ENCODE measurements at places on chromosomes 1 and 21. TPM values are rescaled to one million over a fixed set of nuclear protein-coding genes. Genes with fewer than 3 reads are reported as not detected.

DNA sequence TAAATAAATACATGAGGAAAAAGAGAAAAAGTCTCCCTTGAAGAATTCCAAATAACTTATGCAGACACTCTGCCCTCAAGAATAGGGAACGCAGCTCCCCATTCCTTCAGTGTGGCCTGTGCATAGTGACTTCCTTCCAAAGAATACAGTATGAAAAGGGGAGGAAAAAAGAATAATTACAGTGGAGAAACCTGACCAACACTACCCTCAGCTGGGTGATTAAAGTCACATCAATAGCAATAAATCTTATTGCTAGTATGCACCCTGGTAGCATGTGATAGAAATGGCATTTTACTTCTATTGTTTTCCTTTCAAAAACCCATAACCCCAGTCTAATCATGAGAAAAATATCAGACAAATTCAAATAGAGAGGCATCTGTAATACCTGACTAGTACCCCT is 85.1 kb downstream of the ZZZ3 start:
- H3K36me3 ChIP-seq = no peaks in the 10 kb centered on the region
- H3K4me1 ChIP-seq = no peaks in the 10 kb centered on the region
- H3K27me3 ChIP-seq = no peaks in the 10 kb centered on the region
- H3K4me3 ChIP-seq = no peak overlapping the region
- no peak overlapping the region for H3K27ac ChIP-seq
- DNase-seq = no peak

- no peak for DNase-seq
- H3K36me3 ChIP-seq = no peaks in the 10 kb centered on the region
- H3K27me3 ChIP-seq = no peaks in the 10 kb centered on the region
These were observed 133.9 kb upstream of the VANGL1 start for GRCh38 chr1:115507901-115508300.

GRCh38 chr1:230387296-230387695 is 38.8 kb downstream of the PGBD5 start:
- H3K4me3 ChIP-seq = no peak overlapping the region
- H3K4me1 ChIP-seq = peaks cover 12% of the 10 kb centered on the region
- no peak for DNase-seq
- H3K27me3 ChIP-seq = no peaks in the 10 kb centered on the region

DNA sequence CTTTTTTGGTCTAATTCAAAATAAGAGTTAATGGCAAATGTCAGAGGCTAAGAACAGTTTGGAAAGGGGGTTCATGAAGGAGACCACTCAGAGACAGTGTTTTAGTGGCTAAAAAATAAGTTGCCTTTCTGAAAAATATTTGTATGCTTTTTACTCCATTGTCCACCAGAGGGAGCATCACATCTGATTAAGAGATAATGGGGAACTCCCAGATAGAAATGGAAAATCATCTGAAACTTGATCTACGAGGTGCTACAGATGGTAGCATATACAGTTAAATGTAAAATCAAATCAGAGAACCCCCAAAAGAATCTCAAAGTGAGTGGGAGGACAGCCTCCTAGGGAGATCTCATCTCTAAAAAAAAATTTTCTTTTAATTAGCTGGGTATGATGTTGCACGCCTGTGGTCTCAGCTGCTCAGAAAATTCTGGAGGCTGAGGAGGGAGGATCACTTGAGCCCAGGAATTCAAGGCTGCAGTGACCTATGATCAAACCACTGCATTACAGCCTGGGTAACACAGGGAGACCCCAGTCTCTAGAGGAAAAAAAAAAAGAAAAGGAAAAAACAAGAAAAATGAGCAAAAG is 9.7 kb downstream of the SMYD3 start:
- no peaks in the 10 kb centered on the region for H3K4me1 ChIP-seq
- no peak overlapping the region for H3K4me3 ChIP-seq
- no peak overlapping the region for H3K27ac ChIP-seq
- no peak for DNase-seq
- H3K36me3 ChIP-seq = no peaks in the 10 kb centered on the region

DNA sequence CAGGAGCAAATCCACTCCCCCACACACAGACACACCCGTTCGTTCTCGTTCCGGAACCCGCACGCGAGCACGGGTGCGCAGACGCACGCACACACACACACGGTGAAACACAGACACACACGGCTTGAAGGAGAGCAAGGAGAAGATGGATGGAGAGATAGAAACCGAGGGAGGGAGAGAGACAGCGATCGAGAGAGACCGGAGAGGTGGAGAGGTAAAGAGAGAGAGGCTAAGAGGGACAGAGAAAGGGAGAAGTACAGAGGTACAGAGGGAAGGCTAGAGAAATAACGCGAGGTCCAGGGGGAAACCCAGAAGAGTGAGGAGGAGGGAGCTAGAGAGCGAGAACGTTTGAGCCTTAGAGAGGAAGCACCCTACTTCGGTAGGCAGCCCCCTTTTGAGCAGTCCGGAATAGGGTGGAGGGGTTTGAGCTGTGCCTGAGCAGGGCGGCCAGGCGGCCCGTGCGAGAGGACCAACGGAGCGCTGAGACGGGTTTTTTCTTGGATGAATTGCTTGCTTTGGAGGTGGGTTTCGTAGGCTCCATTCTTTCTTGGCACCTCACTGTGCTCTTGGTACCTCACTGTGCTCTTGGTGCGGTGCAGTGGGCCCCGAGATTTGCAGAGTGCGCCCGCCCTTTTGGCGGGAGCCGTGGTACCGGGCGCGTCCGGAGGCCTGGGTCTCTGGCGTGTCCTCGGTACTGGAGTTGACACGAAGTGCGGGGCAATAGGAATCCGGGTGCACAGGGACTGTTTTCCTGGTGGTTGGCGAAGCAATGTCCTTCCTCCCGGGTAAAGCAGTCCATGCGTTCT is 88.4 kb upstream of the RHOU start:
- DNase-seq = peak; percentile 56
- peaks cover 32% of the 10 kb centered on the region for H3K27me3 ChIP-seq
- peak overlapping the region; percentile 92 for H3K4me3 ChIP-seq
- no peak overlapping the region for H3K27ac ChIP-seq
- H3K4me1 ChIP-seq = no peaks in the 10 kb centered on the region
- H3K36me3 ChIP-seq = no peaks in the 10 kb centered on the region

GRCh38 chr1:228120857-228121489 is 11.9 kb upstream of the MRPL55 start:
- no peak for DNase-seq
- H3K27me3 ChIP-seq = peaks cover 2% of the 10 kb centered on the region
- no peaks in the 10 kb centered on the region for H3K4me1 ChIP-seq
- H3K4me3 ChIP-seq = no peak overlapping the region
- peaks cover 9% of the 10 kb centered on the region for H3K36me3 ChIP-seq

GRCh38 chr1:11645670-11646265 is 8.5 kb downstream of the FBXO2 start:
- H3K27me3 ChIP-seq = no peaks in the 10 kb centered on the region
- no peak overlapping the region for H3K4me3 ChIP-seq
- no peaks in the 10 kb centered on the region for H3K4me1 ChIP-seq
- no peaks in the 10 kb centered on the region for H3K36me3 ChIP-seq
- no peak overlapping the region for H3K27ac ChIP-seq
- peak; percentile 84 for DNase-seq

- DNase-seq = no peak
- no peak overlapping the region for H3K4me3 ChIP-seq
- H3K4me1 ChIP-seq = no peaks in the 10 kb centered on the region
- peaks cover 4% of the 10 kb centered on the region for H3K36me3 ChIP-seq
These were observed 62.8 kb downstream of the MAGI3 start for GRCh38 chr1:113452921-113453770.

DNA sequence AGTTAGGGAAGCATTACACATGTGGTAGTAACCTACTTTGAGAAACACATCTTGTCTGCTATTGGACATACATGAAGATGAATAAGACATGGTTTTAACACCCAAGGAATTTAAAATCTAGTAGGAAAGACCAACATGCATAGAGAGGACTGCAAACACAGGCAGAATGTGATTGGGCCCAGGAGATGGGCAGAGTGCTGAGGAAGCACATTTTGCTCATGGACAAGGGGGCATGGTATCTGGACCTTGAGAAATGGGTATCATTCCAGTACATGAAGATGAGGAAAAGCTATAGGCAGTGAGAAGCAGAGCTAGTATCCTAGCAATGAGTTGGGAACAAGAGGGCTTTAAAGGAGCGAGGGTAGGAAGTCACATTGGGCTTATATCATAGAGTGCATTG is 142.7 kb downstream of the SPATA46 start:
- peaks cover 5% of the 10 kb centered on the region for H3K4me1 ChIP-seq
- H3K27me3 ChIP-seq = no peaks in the 10 kb centered on the region
- DNase-seq = no peak

GRCh38 chr1:1567891-1568291 is 6.8 kb downstream of the SSU72 start:
- H3K4me3 ChIP-seq = no peak overlapping the region
- H3K4me1 ChIP-seq = no peaks in the 10 kb centered on the region
- no peak for DNase-seq
- no peaks in the 10 kb centered on the region for H3K27me3 ChIP-seq

DNA sequence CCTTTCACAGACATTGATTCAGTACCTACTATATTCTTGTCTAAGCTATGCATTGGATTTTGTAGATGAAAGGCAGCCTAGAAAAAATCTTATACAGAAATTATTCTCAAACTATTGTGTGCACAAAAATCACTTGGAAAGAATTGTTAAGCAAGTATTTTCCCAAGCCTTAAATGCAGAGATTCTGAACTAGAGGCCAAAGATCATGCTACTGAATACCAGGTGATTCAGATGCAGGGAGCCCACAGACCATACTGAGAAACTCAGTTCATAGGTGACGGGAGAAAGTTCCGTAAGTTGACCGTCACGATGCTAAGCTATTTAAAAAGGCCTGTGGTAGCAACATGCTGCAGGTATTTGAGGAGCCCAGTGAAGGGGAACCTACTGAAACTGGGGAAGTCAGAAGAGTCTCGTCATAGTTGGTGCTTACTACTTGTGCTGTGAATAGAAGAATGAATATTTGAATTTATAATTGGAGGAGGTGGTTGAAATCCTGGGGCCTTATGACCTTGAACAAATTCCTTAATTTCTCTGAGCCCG is 150.8 kb downstream of the NFIA start:
- DNase-seq = no peak
- no peaks in the 10 kb centered on the region for H3K27me3 ChIP-seq
- no peak overlapping the region for H3K27ac ChIP-seq
- H3K4me3 ChIP-seq = no peak overlapping the region

GRCh38 chr1:165549973-165550372 is 6.2 kb downstream of the LRRC52 start:
- no peaks in the 10 kb centered on the region for H3K27me3 ChIP-seq
- no peak for DNase-seq
- no peak overlapping the region for H3K4me3 ChIP-seq
- no peaks in the 10 kb centered on the region for H3K4me1 ChIP-seq
- no peaks in the 10 kb centered on the region for H3K36me3 ChIP-seq

DNA sequence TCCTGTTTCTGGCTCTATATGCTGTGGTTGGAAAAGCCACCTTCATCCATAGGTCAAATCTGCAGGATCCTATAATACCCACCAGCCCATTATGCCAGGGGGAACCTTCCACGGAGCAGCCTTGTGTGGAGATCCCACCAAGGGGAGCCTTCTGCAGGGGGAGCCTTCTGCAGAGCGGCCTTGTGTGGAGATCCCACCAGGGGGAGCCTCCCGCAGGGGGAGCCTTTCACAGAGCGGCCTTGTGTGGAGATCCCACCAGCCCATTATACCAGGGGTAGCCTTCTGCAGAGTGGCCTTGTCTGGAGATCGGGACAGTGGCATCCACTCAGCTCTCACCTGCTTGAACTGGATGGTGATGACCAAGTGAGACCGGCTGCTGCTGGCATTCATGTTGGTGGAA is 85.3 kb downstream of the SCCPDH start:
- no peaks in the 10 kb centered on the region for H3K36me3 ChIP-seq
- no peak overlapping the region for H3K4me3 ChIP-seq
- no peaks in the 10 kb centered on the region for H3K27me3 ChIP-seq
- no peak for DNase-seq

- no peak overlapping the region for H3K4me3 ChIP-seq
- H3K27ac ChIP-seq = no peak overlapping the region
These were observed 224.0 kb downstream of the FGGY start for GRCh38 chr1:59520827-59521418.

DNA sequence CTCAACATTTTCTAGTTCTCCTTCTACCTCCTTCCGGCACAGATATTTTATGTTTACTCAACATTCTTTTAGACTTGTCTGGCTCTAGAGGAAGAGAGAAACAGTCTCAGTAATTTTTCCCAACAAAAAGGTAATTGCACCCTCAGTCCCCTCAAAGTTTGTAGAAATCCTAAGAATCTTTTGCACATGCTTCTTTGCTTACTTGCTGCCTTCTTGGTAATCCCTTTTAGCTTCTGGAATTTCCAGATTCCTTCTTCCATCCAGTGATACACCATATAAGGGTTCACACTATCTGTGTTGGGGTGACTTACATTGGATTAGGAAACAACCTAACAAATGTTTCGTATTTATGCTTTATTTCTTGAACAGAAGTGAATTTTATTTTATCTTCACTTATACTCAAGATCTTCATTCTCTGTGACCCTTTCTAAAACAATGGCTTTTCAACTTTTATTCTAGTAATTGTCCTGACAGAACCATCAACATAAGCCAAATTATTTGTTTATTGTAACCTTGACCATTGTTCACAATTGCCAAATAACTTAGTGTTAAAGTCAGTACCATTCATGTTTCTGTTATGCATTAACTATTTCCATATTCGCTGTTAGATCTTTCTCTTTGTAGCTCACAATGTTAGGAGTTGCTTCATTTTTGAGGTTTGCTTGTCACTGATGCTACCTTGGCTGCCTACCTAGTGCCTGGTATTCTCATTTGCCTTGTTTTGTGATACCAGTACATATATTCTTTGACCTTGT is 238.1 kb downstream of the HMCN1 start:
- peaks cover 2% of the 10 kb centered on the region for H3K36me3 ChIP-seq
- H3K27ac ChIP-seq = no peak overlapping the region
- no peak overlapping the region for H3K4me3 ChIP-seq
- DNase-seq = no peak
- no peaks in the 10 kb centered on the region for H3K27me3 ChIP-seq

- no peaks in the 10 kb centered on the region for H3K27me3 ChIP-seq
- H3K4me3 ChIP-seq = no peak overlapping the region
- no peaks in the 10 kb centered on the region for H3K4me1 ChIP-seq
- DNase-seq = no peak
- no peak overlapping the region for H3K27ac ChIP-seq
These were observed 675.7 kb upstream of the PRMT6 start for GRCh38 chr1:106380772-106381171.

DNA sequence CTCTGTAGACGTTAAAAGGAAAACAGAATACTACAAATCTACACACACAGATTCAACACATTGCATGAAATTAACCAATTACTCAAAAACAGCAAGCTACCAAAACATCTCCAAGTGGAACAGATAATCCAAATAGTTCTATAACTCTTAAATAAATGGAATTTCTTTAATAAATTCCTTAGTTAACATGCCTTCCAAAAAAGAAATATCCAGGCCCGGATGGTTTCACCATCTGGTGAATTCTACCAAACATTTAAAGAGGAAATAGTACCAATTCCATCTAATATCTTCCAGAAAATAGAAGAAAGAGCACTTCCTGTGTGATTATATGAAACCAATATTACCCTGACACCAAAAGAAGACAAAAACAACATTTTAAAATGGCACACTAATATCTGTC is 52.8 kb upstream of the COL6A2 start:
- H3K27ac ChIP-seq = no peak overlapping the region
- no peak overlapping the region for H3K4me3 ChIP-seq
- DNase-seq = no peak

UMODL1 gene
- total RNA-seq = not detected

RHOC gene
- 78.2 TPM for total RNA-seq

DCDC2B gene
- total RNA-seq = not detected

ATP6V1G3 gene
- total RNA-seq = not detected

AQP10 gene
- not detected for total RNA-seq

OPTC gene
- 1.1 TPM for total RNA-seq

VTCN1 gene
- 0.33 TPM for total RNA-seq

SMIM12 gene
- 40.9 TPM for total RNA-seq

EXO5 gene
- 14.2 TPM for total RNA-seq

OR14K1 gene
- not detected for total RNA-seq

ITLN2 gene
- total RNA-seq = 2.4 TPM

SLC2A5 gene
- not detected for total RNA-seq
